Regular cardiac myocyte (primary cell): ENCODE measurements at places on chromosomes 6 and 20. TPM values are rescaled to one million over a fixed set of nuclear protein-coding genes. Genes with fewer than 3 reads are reported as not detected.

TPD52L1 gene
- 7.5 and 21.7 TPM in 2 replicates for total RNA-seq

TRIM38 gene
- 7.5 and 9.0 TPM in 2 replicates for total RNA-seq

OXT gene
- not detected in 2 replicates for total RNA-seq

FKBP1A gene
- total RNA-seq = 154 and 176 TPM in 2 replicates
